ENCODE measurements at places on chromosomes 5 and 9.

DNA sequence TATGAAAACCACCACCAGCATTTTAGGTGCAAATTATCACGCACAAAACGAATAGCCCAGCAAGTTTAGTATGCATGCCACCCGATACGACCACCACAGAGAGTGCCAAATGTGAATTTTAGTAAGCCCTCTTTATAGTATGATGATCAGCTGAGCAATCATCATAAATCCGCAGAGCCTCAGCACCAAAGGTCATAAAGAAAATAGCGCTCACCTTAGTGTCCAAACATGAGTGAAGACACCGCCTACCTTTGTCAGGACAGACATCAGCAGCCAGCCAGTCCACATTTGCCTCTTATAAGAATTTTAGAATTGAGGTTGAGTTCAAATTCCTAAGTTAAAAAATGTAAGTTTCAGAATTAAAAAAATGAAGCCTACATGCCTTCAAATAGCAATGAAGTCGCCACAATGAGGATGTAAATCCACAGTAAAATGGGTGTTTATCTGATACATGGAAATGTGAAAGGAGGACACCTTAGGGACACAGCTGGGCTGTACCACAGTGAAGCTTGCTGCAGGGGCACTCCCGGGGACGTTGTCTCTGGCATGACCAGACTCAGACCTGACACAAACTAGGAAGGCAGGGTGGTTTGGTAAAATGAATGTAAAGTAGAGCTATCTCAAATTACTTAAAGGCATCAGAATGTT lies 149.0 kb downstream of the AUH start:
- DNase-seq, result no peak

DNA sequence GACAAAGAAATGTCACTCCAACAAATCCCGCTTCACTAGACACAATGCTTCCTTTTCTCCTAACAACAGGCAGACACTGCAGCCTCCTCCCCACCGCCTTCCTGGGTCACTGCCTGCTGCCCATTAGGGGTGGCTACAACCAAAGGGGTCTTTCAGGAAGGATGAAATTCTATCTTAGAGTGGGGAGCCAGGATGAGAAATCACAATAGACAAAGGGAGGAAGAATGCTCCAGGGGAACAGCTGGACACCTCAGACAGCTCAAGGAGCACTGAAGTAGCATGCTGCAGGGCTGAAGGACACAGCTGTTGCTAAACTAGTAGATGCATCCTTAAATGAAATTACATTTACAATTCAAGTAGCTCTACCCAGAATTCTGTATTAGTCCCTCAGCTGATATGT lies 54.2 kb downstream of the PRELID2 start:
- DNase-seq, result no peak

DNA sequence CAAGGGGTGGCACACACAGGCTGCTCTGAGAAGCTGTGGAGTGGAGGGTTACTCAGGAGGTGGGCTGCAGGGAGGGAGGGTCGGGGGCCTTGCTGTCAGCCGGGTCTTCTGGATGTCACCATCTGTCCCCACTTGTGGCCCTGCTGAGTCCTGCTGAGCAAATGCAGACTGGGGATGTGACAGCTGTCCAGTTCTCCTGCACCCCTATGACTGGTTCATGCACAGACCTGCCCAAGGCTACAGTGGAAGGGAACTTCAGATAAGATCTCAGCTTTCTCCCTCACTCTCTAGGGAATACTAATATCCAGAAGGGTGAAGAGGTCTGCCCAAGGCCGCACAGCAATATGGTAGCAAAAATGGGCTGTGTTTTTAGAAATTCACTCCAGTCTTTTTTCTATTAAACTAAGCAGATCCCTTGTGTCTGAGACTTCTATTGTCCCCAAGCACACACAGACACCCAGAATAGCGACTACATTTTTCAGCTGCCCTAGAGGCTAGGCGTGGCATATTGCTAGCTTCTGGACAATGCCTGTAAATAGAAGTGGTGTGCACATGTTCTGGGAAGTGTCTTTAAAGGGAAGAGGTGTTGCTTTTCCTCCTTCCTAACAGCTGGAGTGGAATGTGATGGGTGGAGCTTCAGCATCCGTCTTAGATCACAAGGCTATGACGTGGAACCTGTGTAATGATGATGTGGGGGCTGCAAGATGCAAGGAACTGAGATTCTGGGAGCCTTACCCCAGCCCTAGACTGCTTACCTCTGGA lies 51.1 kb upstream of the TBC1D2 start:
- DNase-seq, result no peak

- DNase-seq, result no peak
These were observed 12.9 kb upstream of the FRRS1L start for GRCh38 chr9:109179801-109180523.

GRCh38 chr5:148397968-148398595 lies 14.3 kb downstream of the FBXO38 start:
- no peak for DNase-seq

GRCh38 chr9:3888497-3888858 lies 362.7 kb upstream of the RFX3 start:
- DNase-seq, result no peak

DNA sequence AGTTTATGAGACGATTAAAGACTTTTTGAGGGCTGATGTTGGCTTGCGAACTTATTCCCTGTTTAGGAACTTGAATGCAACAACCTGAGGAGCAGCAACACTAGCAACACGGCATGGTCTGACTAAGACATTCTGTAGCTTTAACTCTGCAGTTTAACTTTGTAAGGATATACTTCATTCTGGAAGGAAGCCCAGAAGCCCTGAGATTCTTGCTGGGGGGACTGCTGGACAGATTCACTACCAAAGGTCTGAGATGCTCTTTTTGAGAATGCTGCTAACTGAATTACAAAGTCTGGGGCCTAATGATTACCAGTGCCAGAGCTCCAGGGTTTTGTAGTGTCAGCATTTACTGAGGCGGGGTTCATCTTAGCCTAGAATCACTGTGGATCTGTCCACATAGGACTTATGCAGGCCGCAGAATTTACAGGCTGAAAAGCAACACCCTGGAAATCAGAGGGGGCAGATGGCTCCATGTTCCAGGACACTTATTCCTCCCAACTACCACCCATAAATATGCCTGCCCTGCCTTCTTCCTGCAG lies 537.1 kb upstream of the CDH18 start:
- DNase-seq, result no peak

DNA sequence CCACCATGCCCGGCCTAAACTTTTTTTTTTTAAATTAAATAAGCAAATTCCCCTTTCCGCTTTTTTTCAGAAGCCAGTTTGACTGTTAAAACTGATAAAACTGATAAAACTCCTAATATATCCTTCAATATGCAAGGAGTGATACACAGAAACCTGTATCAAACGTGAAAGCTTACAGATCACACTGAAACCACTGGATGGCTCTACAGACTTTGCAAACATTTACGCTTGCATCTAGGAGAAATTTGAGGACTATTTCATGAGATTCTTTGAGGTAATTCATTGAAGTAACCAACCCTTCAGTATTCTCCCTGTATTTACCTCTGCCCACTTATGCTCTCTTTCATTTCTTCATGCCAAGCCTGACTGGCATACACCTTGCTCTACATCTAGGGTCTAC lies 40.6 kb upstream of the CHD1 start:
- no peak for DNase-seq

DNA sequence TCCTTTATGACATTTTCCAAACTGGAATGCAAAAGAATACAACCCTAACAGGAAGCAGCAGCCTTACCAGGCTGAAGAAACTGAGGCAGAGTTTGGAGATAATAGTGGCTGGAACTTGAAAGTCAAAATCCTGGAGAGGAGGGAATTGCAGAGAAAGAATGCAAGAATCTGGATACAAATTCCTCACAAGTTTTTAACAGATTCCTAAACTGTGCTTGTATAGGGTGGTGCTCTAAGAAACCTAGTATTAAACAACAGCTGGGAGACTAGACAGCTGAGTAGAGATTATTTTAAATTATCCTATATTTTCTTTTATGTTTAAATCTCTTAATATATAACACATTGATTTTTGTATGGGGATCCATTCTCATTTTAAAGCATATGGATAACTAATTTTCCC lies 30.7 kb downstream of the INVS start:
- no peak for DNase-seq

DNA sequence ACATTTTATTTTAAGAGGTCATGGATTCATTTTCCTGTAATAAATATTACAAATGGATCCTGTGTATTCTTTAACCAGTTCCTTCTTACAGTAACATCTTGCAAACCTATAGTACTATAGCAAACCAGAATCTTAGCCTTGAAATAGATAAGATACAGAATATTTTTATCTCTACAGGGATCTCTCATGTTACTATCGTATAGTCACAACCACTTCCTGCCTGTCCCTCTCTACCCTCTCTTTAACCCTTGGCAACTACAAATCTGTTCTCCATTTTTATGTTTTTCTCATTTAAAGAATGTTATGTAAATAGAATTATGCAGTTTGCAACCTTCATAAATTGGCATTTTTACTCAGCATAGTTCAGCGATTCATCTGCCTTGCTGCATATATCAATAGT lies 454.0 kb downstream of the DIRAS2 start:
- DNase-seq, result no peak

DNA sequence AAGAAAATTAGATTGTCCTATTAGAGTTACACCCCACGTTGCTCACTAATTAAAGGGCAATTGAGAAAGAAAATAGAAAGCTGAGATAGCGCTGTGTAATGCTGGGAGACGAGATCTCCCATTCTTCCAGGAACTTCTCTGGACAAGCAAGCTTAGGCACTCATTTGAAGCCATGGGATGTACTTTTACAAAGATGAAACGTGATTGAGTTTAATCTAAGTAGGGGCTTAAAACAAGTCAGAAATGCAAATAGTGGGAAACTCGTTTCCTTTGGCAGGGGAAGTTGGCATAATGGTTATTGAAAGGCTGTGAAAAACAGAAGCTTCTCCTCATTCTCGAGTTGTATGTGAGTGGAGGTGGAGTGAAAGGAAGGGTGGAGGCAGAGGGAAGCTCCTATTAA lies 3.7 kb downstream of the PRDM6 start:
- no peak for DNase-seq

GRCh38 chr5:127684726-127685467 lies 18.3 kb upstream of the CCDC192 start:
- DNase-seq, result no peak

GRCh38 chr5:177023303-177023664 lies 788 bp downstream of the ZNF346 start:
- DNase-seq, result no peak

DNA sequence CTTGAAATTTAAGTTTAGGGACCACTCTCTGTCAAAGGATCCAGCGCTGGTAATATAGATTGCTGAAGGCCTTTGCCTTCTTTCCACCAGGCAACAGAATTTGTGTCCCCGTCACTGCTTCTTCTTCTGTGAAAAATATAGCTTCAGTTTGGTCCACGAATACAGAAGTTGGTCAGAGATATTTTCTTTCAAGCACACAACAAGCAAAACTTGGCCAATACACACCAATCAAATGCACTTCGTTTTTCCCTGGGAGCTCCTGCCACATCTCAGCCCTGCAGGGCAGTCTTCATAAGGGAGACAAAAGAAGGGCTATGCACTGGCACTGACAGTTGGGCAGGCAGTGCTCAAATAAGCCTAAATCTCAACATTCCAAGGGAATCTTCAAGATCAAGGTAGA lies 22.9 kb downstream of the HAVCR2 start:
- no peak for DNase-seq

GRCh38 chr5:152551061-152551460 lies 146.0 kb upstream of the NMUR2 start:
- DNase-seq, result no peak

- DNase-seq, result no peak
These were observed 1.1 kb upstream of the PFDN1 start for GRCh38 chr5:140303966-140304365.

GRCh38 chr9:27303219-27303618 lies 6.3 kb upstream of the EQTN start:
- DNase-seq, result no peak

- no peak for DNase-seq
These were observed 45.0 kb upstream of the SH3PXD2B start for GRCh38 chr5:172499287-172499686.

- DNase-seq, result no peak
These were observed 30.8 kb downstream of the MTAP start for GRCh38 chr9:21833090-21833801.

GRCh38 chr5:127583866-127584265 lies 65.0 kb upstream of the CTXN3 start:
- DNase-seq, result no peak

DNA sequence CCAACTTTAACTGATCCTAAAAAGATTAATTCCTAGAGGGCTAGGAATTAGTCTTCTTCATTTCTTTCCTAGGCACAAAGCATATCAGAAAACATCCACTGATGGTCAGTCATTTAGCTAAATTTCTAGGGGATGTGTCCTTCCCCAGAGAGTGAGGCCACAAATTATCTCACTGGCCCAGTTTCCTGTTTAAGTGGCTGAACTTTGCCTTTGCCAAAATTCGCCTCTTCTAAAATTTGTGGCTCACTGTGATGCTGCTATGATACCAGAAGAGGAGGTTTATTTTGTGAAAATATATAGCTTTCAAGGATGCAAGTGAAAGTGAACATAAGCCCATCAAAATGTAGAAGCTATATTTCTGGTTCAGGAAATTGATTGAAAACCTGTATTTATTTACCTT lies 98.1 kb upstream of the FER start:
- DNase-seq, result no peak

DNA sequence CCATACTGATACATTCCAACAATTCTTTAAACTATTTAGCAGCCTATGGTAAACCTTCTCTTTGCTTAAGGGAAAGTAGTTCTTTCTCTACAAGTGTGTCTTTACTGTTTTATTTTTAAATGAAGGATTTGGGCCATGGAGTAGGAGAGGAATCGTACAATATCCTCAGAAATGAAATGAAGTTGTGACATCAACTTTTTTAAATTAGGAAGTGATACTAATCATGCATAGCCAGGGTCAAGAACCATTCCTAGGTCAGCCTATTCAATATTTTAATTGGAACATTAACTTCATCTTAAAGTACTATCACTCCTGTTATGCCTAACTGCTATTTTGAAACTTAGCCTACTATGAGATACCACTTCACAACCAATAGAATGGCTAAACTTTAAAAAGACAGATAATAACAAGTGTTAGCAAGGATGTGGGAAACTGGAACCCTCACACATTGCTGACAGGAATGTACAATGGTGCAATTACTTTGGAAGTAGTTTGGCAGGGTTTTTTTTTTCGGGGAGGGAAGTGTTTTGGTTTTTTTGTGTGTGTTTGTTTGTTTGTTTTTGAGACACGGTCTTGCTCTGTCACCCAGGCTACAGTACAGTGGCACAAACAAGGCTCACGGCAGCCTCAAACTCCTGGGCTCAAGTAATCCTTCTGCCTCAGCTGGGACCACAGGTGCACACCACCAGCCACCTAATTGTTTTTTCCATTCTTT lies 10.7 kb downstream of the AGTPBP1 start:
- no peak for DNase-seq

DNA sequence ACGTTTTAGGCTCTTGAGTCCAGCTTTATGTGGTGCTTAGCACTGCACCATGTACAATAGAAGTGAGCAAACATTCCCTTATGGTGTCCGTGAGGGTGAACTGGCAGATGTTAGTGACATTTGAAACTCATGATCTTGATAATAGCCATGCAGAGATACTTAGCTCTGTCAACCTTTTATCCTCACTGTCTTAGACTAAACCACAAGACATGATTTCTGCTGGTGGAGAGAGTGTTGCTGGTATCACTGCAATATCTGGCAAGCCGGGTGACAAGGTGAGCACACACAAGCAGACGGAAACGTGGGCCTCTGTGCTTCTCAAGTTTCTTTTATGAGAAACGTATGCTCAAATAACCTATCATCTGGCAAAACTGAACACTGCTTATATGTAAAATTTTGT lies 68.4 kb downstream of the CAST start:
- DNase-seq, result no peak
